ENCODE measurements at places on chromosomes 4 and X.

DNA sequence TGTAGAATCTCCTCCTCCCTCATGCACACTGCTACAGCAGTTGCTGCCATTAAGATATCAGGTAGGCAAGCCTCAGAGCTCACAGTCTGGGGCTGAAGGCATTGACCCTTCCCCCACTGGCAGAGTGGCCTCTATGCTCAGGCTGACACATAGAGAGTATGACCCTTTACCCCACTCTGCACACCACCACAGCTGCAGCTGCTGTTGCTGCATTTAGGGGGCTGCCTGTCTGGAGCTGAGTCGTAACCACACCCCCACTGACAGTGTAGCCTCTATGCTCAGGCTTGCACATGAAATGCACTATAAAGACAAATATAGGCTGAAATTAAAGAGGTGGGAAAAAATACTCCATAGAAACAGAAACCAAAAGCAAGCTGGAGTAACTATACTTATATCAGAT, 289.3 kb upstream of the PABPC4L start:
- DNase-seq, result no peak

GRCh38 chrX:49862093-49862492, 17.2 kb upstream of the USP27X start:
- DNase-seq, result no peak

DNA sequence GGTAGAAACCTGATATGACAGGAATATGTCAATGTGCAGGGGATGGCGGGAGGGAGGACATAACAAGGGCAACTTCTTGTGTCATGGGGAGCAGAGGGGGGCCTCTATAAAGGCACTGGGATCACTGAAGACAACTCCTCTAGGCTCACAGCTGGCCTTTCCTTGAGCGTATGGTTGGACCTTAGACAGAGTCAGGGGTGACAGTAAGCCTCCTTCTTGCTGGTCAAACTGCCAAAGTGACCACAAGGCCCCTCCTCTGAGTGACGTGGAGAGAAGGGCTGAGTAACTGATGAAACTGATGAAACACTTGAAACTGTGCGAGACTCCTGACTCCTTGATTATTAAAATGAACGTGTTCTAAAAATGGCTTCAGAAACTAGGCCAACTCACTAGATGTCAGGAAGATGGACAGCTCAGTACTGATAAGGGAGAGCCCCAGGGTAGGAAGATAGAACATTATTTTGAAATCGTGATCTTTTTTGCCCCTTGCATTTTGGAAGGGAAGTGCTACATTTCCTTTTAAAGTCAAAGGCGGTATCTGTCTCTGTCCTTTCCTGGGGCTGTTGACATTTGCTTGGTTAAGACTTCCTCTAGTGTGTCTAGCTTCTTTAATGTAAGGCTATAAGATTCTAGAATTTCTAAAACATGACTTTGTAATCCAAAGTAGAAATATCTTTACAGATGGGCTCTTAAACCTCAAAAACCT, 1.6 kb downstream of the RAB33A start:
- DNase-seq, result no peak

GRCh38 chr4:80202190-80202711, 4.9 kb downstream of the PRDM8 start:
- DNase-seq, result peak; percentile 74

GRCh38 chrX:153426204-153426603, 14.9 kb downstream of the ZFP92 start:
- no peak for DNase-seq

DNA sequence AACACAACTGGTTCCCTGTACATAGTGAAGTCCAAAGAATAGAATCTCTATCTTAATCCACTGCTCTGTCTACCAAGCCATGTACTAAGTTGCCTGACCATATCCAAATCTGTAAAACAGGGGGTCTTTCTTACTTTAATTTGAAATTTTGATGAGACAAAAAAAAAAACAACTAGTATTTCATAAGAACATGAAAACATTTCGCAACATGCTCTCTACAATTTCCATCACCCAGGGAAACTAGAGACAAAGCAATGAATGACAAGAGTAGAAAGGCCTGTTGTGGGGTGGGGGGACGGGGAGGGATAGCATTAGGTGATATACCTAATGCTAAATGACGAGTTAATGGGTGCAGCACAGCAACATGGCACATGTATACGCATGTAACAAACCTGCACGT, 279.9 kb downstream of the PPP3CA start:
- no peak for DNase-seq

All from activated CD4-positive, alpha-beta T cell treated with anti-CD3 and anti-CD28 coated beads for 24 hours (primary cell).